ENCODE measurements at places on chromosomes 16 and 17. TPM values are rescaled to one million over a fixed set of nuclear protein-coding genes. Genes with fewer than 3 reads are reported as not detected.

DNA sequence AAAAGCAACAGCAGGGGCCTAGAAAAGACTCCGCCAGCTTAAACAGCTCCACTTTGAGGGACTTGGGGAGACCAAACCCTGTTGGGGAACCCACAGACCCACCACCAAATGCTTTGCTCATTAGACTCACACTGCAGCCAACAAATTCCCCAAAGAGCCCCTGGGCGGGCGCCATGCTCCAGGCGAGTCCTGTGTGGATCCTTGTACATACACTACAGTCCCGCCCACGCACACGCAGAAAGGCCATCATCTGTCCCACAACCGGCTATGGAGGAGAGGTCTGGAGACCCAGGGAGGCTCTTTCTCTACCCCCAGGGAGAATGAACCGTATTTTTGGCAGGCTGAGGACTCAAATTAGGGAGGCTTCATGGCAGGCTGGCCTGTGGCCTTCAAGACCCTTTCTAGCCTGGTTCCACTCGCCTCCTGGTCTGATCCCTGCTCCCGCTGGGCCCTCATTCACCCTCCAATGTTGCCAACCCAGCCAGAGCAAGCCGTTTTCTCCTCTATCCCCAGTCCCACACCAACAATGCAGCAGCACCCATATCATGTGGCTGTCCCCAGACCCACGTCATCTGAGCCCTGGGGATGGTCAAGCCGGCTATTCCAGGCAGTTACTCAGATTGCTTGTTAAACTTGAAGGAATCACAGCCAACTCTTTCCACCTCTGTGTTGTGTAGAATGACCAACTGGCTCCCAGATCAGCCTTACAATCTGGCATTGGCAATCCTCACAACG, 27.2 kb downstream of the ZNF423 start:
- H3K4me3 ChIP-seq = no peak overlapping the region
- H3K27me3 ChIP-seq = no peaks in the 10 kb centered on the region
- no peak for DNase-seq
- H3K36me3 ChIP-seq = no peaks in the 10 kb centered on the region
- no peak overlapping the region for H3K27ac ChIP-seq

GRCh38 chr17:31568121-31568520, 176.6 kb downstream of the RAB11FIP4 start:
- no peaks in the 10 kb centered on the region for H3K27me3 ChIP-seq
- H3K4me1 ChIP-seq = peaks cover 88% of the 10 kb centered on the region
- no peak for DNase-seq
- peak overlapping the region; percentile 90 for H3K27ac ChIP-seq
- no peak overlapping the region for H3K4me3 ChIP-seq

- H3K4me1 ChIP-seq = peaks cover 5% of the 10 kb centered on the region
- DNase-seq = no peak
- no peaks in the 10 kb centered on the region for H3K27me3 ChIP-seq
- no peak overlapping the region for H3K27ac ChIP-seq
Measured at GRCh38 chr17:69906306-69906705, 168.7 kb upstream of the KCNJ16 start.

DNA sequence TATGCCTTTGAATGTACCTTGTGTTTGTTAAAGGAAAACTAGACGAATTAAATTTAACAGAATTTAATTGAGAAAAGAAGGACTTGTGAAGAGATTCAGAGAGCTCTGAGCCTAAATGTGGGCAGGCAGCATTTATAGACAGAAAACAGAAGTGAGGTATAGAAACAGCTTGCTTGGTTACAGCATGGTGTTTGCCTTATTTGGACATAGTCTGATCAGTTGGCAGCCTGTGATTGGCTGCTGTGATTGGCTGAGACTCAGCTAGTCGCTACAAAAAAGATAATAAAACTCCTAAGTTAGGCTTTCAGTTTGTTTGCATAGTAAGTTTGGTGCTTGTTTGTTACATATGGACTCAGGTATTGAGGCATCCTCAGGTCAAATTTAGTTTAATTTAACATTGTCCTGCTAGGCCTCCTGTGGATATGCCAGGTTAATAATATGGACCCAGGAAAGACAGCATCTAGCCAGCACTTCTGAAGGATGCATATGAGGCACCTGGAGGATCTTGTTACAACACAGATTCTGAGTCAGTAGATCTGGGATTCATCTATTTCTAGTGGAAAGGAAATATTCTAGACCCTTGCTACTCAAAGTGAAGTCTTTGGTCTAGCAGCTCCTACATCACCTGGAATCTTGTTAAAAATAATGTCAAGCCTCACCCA, 43.4 kb downstream of the SLFN5 start:
- peaks cover 2% of the 10 kb centered on the region for H3K4me1 ChIP-seq
- H3K27me3 ChIP-seq = no peaks in the 10 kb centered on the region
- no peak overlapping the region for H3K4me3 ChIP-seq
- H3K36me3 ChIP-seq = no peaks in the 10 kb centered on the region
- DNase-seq = no peak

- H3K27me3 ChIP-seq = no peaks in the 10 kb centered on the region
- no peaks in the 10 kb centered on the region for H3K4me1 ChIP-seq
- no peak overlapping the region for H3K4me3 ChIP-seq
- no peak overlapping the region for H3K27ac ChIP-seq
Measured at GRCh38 chr17:77521076-77521475, 380.3 kb downstream of the SEC14L1 start.

DNA sequence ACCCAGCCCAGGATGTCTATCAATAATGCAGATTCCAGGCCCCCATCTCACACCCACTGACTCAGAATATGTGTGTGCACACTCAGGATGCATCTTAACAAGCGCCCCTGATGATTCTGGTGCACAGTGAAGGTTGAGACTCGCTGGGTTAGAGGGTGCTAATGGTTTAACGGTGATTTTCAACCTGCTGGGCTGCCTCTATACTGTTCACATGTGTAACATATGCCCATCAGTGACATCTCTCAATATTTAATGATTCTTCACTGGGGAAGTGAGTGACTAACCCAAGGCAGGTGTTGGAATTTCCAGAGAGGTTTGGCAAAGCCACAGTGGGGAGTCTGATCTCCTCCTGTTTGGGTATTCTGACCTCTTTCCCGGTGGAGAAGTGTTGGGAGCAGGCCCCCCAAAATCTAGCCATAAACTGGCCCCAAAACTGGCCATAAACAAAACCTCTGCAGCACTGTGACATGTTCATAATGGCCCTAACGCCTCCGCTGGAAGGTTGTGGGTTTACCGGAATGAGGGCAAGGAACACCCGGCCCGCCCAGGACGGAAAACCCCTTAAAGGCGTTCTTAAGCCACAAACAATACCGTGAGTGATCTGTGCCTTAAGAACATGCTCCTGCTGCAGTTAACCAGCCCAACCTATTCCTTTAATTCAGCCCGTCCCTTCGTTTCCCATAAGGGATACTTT, 4.1 kb upstream of the DOC2B start:
- no peaks in the 10 kb centered on the region for H3K36me3 ChIP-seq
- H3K27ac ChIP-seq = no peak overlapping the region
- no peak overlapping the region for H3K4me3 ChIP-seq
- no peaks in the 10 kb centered on the region for H3K4me1 ChIP-seq

- H3K4me3 ChIP-seq = no peak overlapping the region
- no peak overlapping the region for H3K27ac ChIP-seq
- H3K27me3 ChIP-seq = peaks cover 7% of the 10 kb centered on the region
- no peaks in the 10 kb centered on the region for H3K4me1 ChIP-seq
- DNase-seq = peak; percentile 67
Measured at GRCh38 chr16:89187770-89188392, 12.5 kb downstream of the SLC22A31 start.

FAM20A gene
- total RNA-seq = 7.5 TPM

PRSS22 gene
- not detected for total RNA-seq

KRT25 gene
- total RNA-seq = not detected

BCAR1 gene
- total RNA-seq = 84.0 TPM
